Placental pericyte (primary cell): ENCODE measurements at places on chromosomes 16 and 17. TPM values are rescaled to one million over a fixed set of nuclear protein-coding genes. Genes with fewer than 3 reads are reported as not detected.

Gene PIGQ
- 27.8 and 33.5 TPM in 2 replicates for total RNA-seq

Gene USH1G
- total RNA-seq: not detected in 2 replicates

Gene NGFR
- 0.14 TPM in 1 of 2 replicates, not detected in the other for total RNA-seq

Gene DOC2A
- total RNA-seq: 0.14 TPM in 1 of 2 replicates, not detected in the other

Gene OTOA
- not detected in 2 replicates for total RNA-seq
